ENCODE measurements at places on chromosomes 4 and X.

DNA sequence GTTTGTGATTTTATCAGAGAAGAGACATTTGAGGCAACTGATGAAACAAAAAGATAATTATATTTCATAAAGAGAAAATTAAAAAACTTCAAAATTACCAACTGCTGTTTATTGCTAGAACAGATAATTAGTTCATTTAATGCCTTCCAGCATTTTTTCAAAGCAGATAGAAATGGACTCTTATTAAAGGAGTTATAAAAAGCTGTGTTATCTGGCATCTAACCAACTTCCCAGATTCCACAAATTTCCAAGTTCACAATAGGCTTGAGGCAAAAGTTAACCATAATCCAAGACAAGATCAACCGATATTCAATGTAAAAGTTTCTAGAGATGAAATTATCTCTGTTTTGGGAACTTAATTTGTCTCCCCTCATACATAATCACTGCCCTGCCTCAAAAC is 152.4 kb downstream of the TSPAN5 start:
- no peak for DNase-seq

GRCh38 chrX:153547195-153547594 is 29.8 kb downstream of the ATP2B3 start:
- no peak for DNase-seq

- no peak for DNase-seq
These were observed 40.5 kb upstream of the ARSJ start for GRCh38 chr4:114019969-114020358.

GRCh38 chrX:9327747-9328145 is 137.1 kb upstream of the TBL1X start:
- DNase-seq = peak; percentile 51

GRCh38 chrX:121802881-121803412 is 755.5 kb downstream of the GLUD2 start:
- no peak for DNase-seq

DNA sequence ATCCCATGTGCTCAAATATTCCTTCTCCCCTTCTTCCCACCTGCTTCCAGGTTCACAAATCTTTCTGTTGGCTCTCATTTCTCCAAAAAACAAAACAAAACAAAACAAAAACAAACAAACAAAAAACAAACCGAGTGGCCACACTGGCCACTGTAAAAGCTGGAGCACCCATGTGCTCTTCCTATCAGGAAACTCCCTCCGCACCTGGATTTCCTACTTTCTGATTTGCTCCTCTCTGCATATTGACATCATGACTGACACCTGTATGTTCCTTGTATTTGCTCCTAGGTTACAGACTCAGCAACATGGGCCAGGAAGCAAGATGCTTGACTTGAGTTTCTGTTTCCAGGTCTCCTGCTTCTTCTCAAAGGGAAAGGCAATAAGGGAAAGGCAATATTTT is 258.8 kb downstream of the GPC3 start:
- no peak for DNase-seq

DNA sequence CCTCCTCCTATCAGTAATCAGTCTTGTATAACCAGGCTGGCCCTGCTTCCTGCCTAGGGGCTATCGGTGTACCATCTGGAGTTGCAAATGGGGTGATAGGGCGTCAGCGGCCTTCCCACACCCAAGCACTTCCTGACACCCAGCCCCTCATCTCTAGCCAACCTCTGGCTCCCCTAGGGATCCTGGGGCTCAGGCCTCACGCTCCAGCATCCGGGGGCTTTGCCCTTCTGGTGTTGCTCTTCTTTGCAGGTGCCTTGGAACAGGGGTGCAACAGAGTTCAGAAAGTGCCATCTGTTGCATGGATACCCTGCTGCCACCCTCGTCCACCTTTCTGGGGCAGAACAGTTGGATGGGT is 4.1 kb downstream of the IL9R start:
- DNase-seq = no peak

GRCh38 chr4:5742968-5743367 is 32.0 kb downstream of the EVC start:
- DNase-seq = no peak

DNA sequence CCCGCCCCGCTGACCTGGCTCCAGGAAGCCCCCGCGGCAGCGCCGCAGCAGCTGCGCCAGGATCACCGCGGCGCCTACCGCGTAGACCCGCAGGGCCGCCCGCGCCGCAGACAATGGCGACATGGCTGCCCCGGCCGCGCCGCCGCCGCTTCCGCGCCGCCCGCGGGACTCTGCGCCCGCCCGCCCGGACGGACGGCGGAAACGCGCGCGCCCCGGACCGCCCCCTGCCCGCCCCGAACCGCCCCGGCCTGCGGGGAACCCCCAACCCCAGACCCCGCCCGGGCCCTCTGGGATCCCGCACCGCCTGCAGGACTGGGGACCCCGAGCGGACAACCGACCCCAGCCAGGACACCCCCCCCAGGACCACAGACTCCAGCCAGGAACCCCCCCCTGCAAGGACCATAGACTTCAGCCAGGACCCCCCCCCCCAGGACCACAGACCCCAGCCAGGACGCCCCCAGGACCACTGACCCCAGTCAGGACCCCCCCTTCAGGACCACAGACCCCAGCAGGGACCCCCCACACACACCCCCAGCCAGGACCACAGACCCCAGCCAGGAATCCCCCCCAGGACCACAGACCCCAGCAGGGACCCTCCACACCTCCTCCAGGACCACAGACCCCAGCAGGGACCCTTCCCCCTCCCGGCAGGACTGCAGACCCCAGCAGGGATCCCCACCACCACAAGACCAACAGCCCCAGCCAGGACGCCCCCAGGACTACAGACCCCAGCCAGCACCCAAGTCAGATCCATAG is at the start of the genes DHRSX and ZBED1:
TSS of gene DHRSX (minus strand) at position 174 of the 756 bp plus-strand sequence. CDS start at position 123, 51 bp downstream.
TSS of gene ZBED1 (minus strand) at position 174 of the 756 bp plus-strand sequence. CDS start 10,257 bp downstream, outside the sequence.
- DNase-seq = peak; percentile 85

- no peak for DNase-seq
These were observed 10.5 kb downstream of the TBCK start for GRCh38 chr4:106305435-106306055.

GRCh38 chrX:132266583-132267355 is 47.5 kb upstream of the RAP2C start:
- no peak for DNase-seq

- no peak for DNase-seq
These were observed 296.7 kb downstream of the TRAM1L1 start for GRCh38 chr4:116788723-116789122.

- DNase-seq = no peak
These were observed 103.7 kb downstream of the ADRA2C start for GRCh38 chr4:3869661-3870566.

DNA sequence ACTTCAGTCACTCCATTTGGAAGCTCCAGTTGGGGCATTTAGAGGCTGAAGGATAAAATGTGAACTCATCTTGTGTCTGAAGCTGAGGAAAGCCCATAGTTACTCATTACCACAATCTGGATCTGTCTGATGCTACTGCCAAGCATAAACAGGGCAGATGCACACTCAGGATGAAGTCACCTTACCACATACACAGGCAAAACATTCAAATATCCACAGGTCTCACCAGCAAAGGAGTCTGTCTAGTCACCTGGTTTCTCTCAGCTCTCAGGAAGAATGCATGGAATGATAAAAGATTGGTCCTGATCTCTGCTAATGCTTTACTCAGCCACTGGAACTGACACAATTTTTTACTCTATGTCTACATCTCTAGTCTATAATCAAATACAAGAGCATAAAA is 13.0 kb upstream of the ODAPH start:
- DNase-seq = peak; percentile 62

- peak; percentile 60 for DNase-seq
These were observed 287.5 kb downstream of the CAMK2D start for GRCh38 chr4:113474017-113474416.

GRCh38 chr4:24966076-24966475 is 53.2 kb upstream of the CCDC149 start:
- DNase-seq = no peak

- DNase-seq = no peak
These were observed 14.8 kb downstream of the HOPX start for GRCh38 chr4:56666279-56666678.

GRCh38 chr4:98411731-98412130 is 150.5 kb downstream of the RAP1GDS1 start:
- no peak for DNase-seq

- peak; percentile 43 for DNase-seq
These were observed 84.7 kb downstream of the NHS start for GRCh38 chrX:17459661-17460060.

GRCh38 chr4:128544272-128544671 is 256.7 kb upstream of the PGRMC2 start:
- no peak for DNase-seq
